ENCODE measurements at places on chromosomes 1 and 21. TPM values are rescaled to one million over a fixed set of nuclear protein-coding genes. Genes with fewer than 3 reads are reported as not detected.
A peak's percentile ranks its signal among the peaks of the same experiment; 100 is the strongest.

GRCh38 chr1:147236959-147237791, 5.3 kb upstream of the CHD1L start:
- peaks cover 3% of the 10 kb centered on the region for H3K4me1 ChIP-seq
- no peak overlapping the region for H3K27ac ChIP-seq
- H3K4me3 ChIP-seq = no peak overlapping the region
- no peaks in the 10 kb centered on the region for H3K27me3 ChIP-seq

The SEC16B gene
- total RNA-seq = not detected

- no peak overlapping the region for H3K27ac ChIP-seq
- no peak for DNase-seq
- H3K4me3 ChIP-seq = no peak overlapping the region
- no peaks in the 10 kb centered on the region for H3K27me3 ChIP-seq
- H3K36me3 ChIP-seq = peaks cover 33% of the 10 kb centered on the region
- no peaks in the 10 kb centered on the region for H3K4me1 ChIP-seq
Observed at GRCh38 chr1:22525646-22526045, 37.6 kb upstream of the EPHA8 start.

The RNF186 gene
- total RNA-seq = not detected

The OR2T11 gene
- not detected for total RNA-seq

GRCh38 chr1:247531937-247532336, 4.3 kb downstream of the OR2C3 start:
- no peak overlapping the region for H3K27ac ChIP-seq
- peaks cover 17% of the 10 kb centered on the region for H3K27me3 ChIP-seq
- no peaks in the 10 kb centered on the region for H3K4me1 ChIP-seq
- H3K36me3 ChIP-seq = no peaks in the 10 kb centered on the region

The ITSN1 gene
- 2.6 TPM for total RNA-seq

DNA sequence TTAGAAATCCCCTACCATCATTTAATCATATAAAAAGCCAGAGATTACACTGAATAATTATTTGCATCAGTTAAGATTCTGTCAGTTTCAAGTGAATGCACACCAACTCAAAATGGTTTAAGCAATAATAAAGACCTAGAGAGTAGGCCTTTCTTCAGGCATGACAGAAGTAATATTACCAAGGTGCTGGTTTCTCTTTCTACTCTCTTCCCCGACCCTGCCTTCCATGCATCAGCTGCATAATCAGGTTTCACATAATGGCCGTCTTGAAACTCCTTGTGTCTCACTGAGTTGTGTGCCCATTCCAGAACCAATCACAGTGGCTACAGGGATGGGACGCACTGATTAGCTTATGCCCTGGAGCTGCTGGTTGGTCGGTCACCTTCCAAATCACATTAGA, 103.5 kb upstream of the SERTAD4 start:
- DNase-seq = no peak
- no peak overlapping the region for H3K4me3 ChIP-seq
- H3K4me1 ChIP-seq = no peaks in the 10 kb centered on the region
- H3K27ac ChIP-seq = no peak overlapping the region

The IFI44L gene
- 79.2 TPM for total RNA-seq

DNA sequence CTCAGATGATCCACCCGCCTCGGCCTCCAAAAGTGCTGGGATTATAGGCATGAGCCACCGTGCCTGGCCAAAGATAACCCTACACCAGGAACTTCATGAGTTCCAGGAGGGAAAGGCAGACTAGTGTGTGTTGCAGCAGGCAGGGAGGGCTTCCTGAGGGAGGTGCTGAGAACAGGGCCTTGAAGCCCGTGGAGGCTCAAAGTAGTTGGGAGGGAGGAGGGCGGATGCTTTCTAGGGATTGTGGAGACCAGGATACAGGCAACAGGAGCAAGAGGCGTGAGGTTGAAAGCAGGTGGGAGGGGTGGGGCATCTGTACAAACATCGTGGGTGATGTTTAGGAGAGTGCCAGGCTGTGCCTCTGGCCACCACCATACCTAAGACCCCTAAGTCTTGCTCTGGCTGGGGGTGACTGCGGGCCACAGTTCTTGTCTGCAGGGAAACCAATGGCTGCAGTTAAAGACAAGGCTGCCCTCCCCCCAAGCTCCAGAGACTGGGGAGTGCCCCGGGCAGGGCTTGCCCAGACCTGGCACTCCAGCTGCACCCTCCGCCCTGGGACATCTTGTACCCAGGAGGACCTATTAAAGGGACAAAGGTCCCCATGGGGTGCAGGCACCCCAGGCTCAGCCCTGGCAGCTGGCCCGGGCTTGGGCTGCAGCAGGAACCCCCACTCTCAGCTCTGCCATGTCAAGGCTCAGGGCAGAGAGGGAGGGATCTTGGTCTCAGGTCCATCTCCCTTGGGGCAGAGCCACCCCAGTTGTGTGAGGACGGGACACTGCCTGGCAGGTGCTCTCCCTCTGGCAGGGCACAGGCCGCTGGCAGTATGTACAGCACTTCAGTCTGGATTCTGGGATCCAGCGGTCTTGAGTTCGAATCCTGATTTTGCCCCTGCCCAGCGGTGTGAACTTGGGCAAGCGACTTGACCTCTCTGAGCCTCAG, 22.1 kb upstream of the CASZ1 start:
- DNase-seq = no peak
- H3K27me3 ChIP-seq = no peaks in the 10 kb centered on the region
- H3K4me1 ChIP-seq = no peaks in the 10 kb centered on the region
- no peak overlapping the region for H3K4me3 ChIP-seq
- H3K36me3 ChIP-seq = no peaks in the 10 kb centered on the region

The TMPRSS2 gene
- total RNA-seq = not detected

The FHL3 gene
- 12.7 TPM for total RNA-seq

GRCh38 chr1:56174176-56174885, 405.0 kb downstream of the PLPP3 start:
- no peak for DNase-seq
- no peak overlapping the region for H3K27ac ChIP-seq
- no peak overlapping the region for H3K4me3 ChIP-seq
- no peaks in the 10 kb centered on the region for H3K4me1 ChIP-seq

DNA sequence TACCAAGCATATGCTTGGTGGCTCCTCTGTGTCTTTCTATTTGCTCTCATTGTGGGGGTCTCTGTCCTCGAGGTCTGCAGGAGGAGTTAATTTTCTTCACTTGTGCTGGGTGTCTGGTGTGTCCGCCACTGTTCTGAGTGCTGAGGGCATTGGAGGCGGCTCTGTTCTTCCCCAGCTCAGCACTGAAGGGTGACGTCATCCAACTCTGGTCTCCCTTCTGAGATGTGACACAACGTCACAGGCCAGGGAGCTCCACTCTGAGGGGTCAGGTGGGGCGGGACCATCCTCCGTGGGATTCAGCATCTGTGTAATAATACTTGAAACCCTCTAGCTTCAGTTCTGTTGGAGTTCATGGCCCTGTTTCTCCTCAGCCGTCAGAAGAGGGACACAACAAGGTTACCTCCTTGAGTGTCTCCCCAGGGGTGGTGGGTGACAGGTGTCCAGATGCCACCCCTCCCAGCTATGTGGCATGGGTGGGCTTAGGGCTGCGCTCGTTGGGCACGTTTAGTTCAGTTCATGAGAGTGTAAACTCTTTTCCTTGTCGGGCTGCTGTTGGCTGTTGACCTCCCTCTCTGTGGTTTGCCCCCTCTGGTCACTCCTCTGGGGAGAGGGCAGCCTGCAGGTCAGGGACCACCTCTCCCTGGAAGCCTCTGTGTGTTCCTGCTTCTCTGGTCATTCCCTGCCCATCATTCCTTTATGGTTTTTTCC, 3.1 kb downstream of the IBA57 start:
- no peak overlapping the region for H3K4me3 ChIP-seq
- no peak for DNase-seq
- peaks cover 31% of the 10 kb centered on the region for H3K4me1 ChIP-seq
- H3K36me3 ChIP-seq = no peaks in the 10 kb centered on the region
- H3K27me3 ChIP-seq = no peaks in the 10 kb centered on the region

DNA sequence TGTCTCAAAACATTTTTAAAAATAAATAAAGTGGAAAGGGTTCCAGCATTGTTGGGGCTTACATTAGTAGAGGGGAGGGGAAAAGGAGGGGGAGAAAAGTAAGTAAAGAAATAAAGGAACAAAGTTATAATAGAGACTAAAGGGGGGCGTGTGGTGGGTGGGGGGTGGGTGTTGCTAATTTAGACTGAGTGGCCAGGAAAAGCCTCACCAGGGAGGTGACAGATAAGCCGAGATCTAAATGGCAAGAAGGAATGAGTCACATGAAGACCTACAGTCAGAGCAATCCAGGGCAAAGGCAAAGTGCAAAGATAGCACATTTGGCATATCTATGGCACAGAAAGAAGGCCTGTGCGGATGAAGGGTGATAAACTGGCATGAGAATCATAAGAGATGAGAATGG, 7.5 kb downstream of the MPL start:
- no peaks in the 10 kb centered on the region for H3K27me3 ChIP-seq
- H3K4me1 ChIP-seq = peaks cover 6% of the 10 kb centered on the region
- H3K27ac ChIP-seq = no peak overlapping the region
- H3K36me3 ChIP-seq = no peaks in the 10 kb centered on the region

- H3K4me3 ChIP-seq = no peak overlapping the region
- H3K4me1 ChIP-seq = peaks cover 5% of the 10 kb centered on the region
- peaks cover 38% of the 10 kb centered on the region for H3K36me3 ChIP-seq
- no peaks in the 10 kb centered on the region for H3K27me3 ChIP-seq
Observed at GRCh38 chr1:160326418-160326817, 16.6 kb downstream of the COPA start.

The AKT3 gene
- 19.1 TPM for total RNA-seq

The SPRR1A gene
- not detected for total RNA-seq

GRCh38 chr1:39177706-39178105, 26.8 kb upstream of the MACF1 start:
- H3K27ac ChIP-seq = no peak overlapping the region
- no peaks in the 10 kb centered on the region for H3K4me1 ChIP-seq
- DNase-seq = no peak

DNA sequence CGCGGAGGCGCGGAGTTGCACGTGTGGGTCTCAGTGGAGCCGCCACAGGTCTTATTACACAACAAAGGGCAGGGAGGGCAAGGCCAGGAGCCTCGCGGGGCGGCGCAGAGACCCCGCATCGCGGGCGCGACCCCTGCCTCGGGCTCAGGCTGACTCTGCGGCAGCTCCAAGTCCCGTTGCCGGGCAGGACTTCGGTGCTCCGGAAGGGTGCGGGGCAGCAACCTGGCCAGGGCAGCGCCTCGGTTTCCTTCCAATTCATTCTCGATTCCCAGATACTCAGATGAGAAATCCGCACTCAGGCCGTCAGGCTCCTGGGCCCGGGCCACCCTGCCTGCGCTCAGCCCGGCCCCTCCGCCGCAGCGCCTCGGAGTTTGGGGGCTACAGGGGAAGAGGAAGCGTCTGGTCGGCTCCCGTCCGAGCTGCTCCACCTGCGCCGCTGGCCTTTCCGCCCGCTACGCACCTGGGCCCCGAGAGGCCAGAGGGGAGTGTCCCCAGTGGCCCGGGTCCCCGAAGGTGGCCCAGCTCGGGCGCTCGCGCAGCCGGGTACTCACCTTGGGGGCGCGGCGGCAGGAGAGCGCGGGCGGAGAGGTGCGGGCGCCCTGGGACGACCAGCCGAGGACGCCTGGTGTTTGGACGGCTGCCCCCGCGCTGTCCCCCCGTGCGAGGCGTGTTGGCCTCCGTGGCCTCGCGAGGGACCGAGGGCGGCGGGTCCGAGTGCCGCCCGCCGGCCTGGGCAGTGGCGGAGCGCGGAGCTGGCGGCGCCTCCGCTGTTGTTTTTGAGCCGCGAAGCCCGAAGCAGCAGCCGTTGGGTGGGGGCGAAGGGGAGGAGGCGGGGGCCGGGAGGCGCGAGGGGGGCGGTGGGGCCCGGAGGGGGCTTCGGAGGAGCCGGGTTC, 1.1 kb upstream of the PRDM16 start:
- H3K36me3 ChIP-seq = no peaks in the 10 kb centered on the region
- DNase-seq = no peak
- H3K27ac ChIP-seq = no peak overlapping the region
- no peak overlapping the region for H3K4me3 ChIP-seq
- peaks cover 21% of the 10 kb centered on the region for H3K27me3 ChIP-seq
- peaks cover 2% of the 10 kb centered on the region for H3K4me1 ChIP-seq

GRCh38 chr1:185652348-185652747, 81.8 kb upstream of the HMCN1 start:
- no peak overlapping the region for H3K4me3 ChIP-seq
- no peak overlapping the region for H3K27ac ChIP-seq
- H3K36me3 ChIP-seq = no peaks in the 10 kb centered on the region
- no peak for DNase-seq
- peaks cover 8% of the 10 kb centered on the region for H3K4me1 ChIP-seq

- peak; percentile 78 for DNase-seq
- H3K36me3 ChIP-seq = no peaks in the 10 kb centered on the region
- H3K27me3 ChIP-seq = no peaks in the 10 kb centered on the region
- H3K4me1 ChIP-seq = peaks cover 45% of the 10 kb centered on the region
- peak overlapping the region; percentile 48 for H3K27ac ChIP-seq
Observed at GRCh38 chr1:25009671-25010262, 79.7 kb upstream of the RUNX3 start.

DNA sequence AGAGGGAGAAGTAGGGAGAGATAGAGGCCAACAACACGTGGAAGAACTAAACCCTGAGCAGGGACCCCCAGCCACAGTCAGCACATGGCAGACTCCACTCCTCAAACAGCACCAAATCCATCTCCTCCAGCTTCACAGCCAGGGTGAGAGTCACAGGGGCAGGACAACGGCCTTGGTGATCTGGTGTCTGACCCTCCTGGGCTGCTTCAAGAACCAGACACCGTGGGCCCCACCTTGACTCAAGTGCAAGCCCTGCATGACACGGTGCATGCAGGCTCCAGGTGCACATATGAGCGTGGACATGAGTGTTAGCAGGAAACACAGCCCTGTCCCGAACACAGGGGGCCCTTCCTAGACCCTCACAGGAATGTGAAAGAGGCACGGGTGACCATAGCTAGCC, 21.9 kb downstream of the S100A7 start:
- no peak for DNase-seq
- H3K27me3 ChIP-seq = peaks cover 6% of the 10 kb centered on the region
- no peaks in the 10 kb centered on the region for H3K4me1 ChIP-seq
- no peaks in the 10 kb centered on the region for H3K36me3 ChIP-seq
- no peak overlapping the region for H3K4me3 ChIP-seq

- no peak overlapping the region for H3K4me3 ChIP-seq
- no peak overlapping the region for H3K27ac ChIP-seq
- H3K4me1 ChIP-seq = no peaks in the 10 kb centered on the region
- no peaks in the 10 kb centered on the region for H3K36me3 ChIP-seq
Observed at GRCh38 chr1:22846458-22846857, 126.2 kb downstream of the LACTBL1 start.
